Fibroblast of pulmonary artery (primary cell): ENCODE measurements at places on chromosomes 4 and X.
A peak's percentile ranks its signal among the peaks of the same experiment; 100 is the strongest.

DNA sequence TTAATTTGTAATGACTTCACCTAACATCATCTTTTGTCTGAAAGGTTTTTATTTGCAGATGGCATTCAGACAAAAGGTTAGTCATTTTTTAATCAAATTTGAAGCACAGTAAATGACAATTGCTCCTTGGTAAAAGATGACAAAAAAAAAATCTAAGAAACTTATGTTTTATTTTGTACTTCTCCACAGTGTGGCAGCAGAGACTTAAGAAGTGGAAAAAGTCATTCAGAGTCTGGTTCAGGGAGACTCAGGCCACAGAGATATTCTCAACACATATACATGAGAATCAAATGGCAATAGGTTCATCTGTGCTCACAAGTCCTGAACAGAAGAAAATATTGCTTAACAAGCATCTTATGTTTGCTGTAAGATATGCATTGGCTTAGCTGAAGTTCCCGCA lies 436.2 kb downstream of the KCNIP4 start:
- peak; percentile 65 for DNase-seq

GRCh38 chrX:2228536-2228935 lies 272.2 kb downstream of the DHRSX start:
- no peak for DNase-seq

DNA sequence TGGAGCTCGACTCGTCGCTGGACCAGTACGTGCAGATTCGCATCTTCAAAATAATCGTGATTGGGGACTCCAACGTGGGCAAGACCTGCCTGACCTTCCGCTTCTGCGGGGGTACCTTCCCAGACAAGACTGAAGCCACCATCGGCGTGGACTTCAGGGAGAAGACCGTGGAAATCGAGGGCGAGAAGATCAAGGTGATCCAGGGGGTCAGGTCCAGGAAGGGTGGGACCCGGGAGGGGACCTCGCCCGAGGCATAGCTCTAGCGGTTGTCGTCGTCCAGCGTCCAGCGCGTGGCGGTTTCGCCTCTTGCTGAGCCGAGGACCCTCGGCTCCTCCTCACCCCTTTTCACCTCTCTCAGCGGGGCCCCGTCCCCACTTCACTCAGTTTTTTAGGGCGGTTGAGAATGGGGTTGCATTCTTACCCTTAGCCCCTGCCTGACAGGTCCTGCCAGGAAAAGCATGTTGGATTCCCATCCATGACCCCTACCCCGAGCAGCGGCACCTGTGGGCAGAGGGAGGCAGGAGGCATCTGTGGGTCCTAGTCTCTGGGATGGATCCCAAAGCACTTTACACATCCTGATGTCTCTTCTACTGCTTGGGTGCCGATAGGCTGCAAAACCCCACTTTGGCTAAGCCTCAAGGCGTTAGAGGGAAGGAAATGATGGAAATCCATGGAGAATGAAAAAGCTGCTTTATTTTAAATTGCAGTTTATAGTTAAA lies 524 bp downstream of the RAB33A start:
- no peak for DNase-seq

- peak; percentile 57 for DNase-seq
These were observed 45.3 kb upstream of the PGRMC1 start for GRCh38 chrX:119190831-119191230.

DNA sequence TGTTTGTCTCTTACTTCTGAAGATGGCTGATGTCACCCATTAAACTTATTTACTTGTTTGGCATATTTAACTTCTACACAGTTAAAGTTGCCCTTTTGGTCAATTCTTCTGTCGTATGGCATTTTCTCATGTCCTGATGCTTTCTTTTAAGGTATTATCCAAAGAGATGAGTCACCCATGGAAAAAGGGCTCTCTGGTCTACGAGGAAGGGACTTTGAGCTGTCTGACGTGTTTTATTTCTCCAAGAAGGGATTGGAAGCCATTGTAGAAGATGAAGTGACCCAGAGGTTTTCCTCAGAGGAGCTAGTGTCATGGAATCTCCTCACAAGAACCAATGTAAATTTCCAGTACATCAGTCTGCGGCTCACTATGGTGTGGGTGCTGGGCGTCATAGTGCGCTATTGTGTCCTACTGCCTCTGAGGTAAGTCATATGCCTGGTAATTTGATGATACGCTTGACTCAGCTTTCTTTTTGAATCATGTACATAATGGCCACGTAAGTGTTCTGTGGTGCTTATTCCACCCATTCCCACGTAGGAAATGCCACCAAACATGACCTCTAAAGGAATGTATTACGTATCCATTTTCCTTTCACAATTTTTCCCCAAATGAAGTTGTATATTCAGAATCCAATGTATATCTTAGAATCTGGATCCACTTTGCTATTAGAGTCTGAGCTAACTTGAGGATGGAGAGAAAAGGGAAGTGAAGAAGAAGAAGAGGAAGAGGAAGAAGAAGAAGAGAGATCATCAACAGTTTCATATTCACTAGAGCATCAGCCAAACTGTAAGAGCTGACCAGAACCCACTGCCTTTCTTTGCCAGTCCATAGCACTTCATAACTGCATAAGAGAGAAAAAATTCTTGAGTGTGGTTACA lies 45.7 kb downstream of the GPAT3 start:
- DNase-seq = no peak

DNA sequence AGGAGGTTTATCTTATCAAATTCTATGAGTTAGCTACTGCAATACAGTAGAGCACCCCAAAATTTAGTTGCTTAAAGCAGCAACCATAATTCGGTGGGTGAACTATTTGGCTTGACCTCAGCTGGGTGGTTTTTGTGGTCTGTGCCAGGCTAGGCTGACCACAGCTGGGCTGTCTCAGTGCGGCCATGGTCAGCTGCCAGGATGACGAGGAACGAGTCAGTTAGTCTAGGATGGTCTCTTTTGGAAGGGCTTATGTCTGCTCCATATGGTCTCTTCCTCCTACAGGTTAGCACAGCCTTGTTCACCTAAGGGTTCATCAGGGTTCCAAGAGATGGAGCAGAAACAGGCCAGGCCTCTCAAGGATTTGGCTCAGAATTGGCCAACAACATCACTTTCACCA lies 210.4 kb downstream of the PALLD start:
- no peak for DNase-seq

- DNase-seq = peak; percentile 42
These were observed 3.9 kb downstream of the MAML3 start for GRCh38 chr4:140149846-140150635.

DNA sequence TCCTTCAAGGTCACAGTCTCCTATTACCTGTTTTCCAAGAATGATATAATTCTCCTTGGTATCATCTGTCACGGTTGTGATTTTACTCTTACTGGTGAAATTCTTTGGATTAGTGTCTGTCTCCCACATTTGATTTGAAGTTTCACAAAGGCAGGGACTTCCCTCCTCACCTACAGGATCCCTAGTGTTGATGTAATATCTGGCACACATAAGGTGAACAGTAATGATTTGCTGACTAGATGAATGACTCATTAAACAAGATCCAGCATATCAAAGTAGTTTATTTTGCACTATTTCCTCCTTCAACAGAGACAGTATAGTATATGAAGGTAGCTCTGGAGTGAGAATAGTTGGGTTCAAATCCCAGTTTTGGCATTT lies 135.3 kb upstream of the IL1RAPL2 start:
- DNase-seq = no peak

GRCh38 chr4:186957952-186958555 lies 234.4 kb upstream of the FAT1 start:
- DNase-seq = no peak

DNA sequence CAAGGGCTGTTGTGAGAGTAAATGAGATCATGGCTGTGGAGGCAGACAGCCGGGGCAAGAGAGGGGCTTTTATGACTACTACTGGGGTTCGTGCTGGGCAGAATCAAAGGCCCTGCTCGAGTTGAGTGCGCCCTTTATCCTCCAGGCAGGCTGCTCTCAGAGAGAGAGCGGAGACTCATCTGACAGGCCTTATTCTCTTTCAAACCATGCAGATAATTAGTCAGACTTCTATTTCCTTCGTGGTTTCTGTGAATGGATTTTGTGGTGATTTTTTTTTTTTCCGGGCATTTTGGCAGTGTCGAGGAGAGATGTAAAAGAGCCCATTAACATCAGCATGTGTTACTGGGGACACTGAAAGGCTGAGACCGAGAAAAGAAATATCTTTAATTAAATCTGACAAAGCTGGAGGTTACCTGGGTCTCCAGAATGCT lies 73.6 kb downstream of the MED28 start:
- no peak for DNase-seq

DNA sequence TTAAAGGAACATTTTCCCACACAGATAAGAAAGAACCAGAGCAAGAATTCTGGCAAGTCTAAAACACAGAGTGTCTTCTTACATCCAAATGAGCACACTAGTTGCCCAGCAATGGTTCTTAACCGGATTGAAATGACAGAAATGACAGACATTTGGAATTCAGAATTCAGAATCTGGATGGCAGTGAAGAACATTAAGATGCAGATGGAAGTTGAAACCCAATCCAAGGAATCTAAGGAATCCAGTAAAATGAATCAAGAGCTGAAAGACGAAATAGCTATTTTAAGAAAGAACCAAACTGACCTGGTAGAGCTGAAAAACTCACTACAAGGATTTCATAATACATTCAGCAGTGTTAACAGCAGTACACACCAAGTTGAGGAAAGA lies 21.5 kb downstream of the ANAPC10 start:
- no peak for DNase-seq

DNA sequence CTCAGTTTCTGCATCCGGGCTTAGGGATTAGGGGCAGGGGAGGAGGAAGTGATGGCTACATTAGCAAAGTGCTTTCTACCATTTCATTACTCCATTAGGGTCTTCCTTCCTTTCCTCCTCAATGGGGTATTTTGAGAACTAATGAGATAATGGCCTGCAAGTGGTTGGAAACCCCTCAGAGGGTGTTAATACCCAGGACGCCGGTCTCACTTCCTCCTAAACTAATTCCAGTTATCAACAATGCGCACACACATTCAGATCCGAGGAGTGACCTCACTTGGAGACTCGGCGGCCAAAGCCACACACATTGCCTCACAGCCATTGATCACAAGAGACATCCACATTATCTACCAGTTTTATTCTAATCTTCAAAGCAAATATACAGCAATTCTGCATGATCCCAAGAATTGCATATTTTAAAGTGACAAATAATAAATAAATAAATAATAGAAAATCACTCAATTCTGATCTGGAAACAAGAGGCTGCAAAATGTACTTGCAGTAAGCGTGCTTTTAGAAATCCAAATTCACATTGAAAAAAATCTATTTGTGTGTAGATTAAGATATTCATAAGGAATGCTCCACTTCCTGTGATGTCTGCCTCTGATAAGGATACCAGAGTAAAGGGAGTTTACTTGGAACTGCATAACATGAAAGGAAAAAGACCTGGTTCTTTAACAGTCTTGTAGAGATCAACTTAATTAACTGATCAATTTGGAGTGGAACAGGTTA lies 329.1 kb downstream of the FBXW7 start:
- DNase-seq = no peak

DNA sequence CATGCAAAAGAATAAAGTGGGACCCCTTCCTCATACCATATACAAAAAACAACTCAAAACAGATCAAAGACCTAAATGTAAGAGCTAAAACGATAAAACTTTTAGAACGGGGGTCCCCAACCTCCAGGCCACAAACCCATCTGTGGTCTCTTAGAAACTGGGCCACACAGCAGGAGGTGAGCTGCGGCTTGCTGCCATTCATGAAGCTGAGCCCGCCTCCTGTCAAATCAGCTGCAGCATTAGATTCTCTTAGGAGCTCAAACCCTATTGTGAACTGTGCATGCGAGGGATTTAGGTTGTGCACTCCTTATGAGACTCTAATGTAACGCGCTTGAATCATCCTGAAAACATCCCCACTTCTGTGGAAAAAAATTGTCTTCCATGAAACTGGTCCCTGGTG lies 7.0 kb upstream of the GATA1 start:
- DNase-seq = no peak

GRCh38 chr4:79516114-79516513 lies 108.1 kb upstream of the GK2 start:
- no peak for DNase-seq

GRCh38 chr4:109913596-109914241 lies 1.0 kb downstream of the EGF start:
- no peak for DNase-seq

GRCh38 chr4:55087009-55087912 lies 38.1 kb downstream of the KDR start:
- DNase-seq = no peak

- no peak for DNase-seq
These were observed 223.7 kb downstream of the GPAT3 start for GRCh38 chr4:83759611-83760010.

DNA sequence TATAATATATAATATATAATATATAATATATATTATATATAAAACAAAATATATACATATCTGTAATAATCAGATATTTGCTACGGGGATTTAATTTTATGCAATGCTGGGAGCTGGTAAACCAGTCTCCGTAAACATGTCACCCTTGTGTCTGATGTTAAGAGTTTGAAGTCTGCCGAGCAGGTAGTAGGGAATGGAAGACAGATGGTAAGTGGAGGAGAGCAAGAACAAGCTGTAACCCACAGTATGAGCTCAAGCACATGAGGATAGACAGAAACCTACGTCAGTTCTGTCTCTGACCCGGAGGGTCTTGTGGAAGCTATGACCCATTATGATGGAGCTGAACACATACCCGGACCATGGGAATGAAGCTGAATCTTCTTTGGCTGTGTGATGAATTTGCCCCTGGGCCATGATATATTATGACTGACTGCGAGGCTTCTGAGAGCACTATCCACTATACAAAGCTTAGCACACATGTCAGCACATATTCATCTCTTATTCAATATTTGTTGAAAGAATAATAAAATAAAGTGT lies 46.2 kb downstream of the TIGD2 start:
- DNase-seq = no peak

DNA sequence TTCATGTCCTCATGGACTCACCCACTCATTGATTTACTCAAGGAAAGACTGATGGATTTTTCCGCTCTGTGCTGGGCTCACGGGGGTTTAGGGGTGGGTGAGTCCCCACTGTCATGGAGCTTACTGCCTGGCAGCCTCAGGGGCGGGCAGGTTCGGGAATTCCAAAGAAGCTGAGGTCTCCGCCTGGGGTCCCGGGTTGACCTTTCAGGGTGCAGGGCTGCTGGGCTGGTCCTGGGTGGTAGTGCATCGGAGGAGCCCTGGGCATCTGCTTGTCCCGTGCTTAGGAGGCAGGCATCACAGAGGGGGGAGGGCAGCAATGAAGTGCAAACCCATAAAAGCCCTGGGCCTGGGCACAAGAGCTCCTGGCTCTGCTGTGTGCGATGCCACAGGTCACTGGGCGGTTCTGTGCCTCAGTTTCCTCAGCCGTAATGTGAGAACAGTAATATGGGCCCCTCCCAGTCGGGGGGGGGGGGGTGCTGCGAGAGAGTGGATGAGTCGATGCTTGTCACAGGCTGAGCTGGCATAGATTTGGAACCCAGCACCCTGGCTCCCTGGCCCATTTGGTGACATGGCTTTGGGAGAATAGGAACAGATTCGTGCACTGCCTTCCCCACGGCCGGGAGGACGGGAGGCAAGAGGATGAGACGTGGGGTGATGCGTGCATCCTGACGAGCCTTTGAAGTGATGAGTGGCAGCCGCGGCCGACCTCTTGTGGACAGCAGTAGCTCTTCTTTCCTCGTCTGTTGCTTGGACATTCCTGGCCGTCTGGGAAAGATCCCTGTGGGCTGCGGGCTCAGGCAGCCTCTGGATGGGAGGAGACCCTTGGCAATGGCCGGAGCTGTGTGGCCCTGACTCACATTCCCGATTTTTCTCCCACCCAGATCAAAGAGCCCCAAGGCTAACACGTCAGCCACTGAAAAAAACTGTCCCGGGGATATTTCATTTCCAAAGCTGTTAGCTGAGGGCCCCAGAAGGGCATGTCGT lies 42.0 kb downstream of the PSAPL1 start:
- DNase-seq = peak; percentile 7

GRCh38 chrX:139287155-139287924 lies 243.2 kb upstream of the F9 start:
- no peak for DNase-seq
